Stimulated activated CD4-positive, alpha-beta T cell treated with anti-CD3 and anti-CD28 coated beads, Interleukin-1b, Interleukin-23, amount 100 ng/mL, for 4 hours (primary cell): ENCODE measurements at places on chromosomes 7 and 10.

GRCh38 chr7:16585540-16585939 is 58.9 kb downstream of the LRRC72 start:
- DNase-seq = no peak

DNA sequence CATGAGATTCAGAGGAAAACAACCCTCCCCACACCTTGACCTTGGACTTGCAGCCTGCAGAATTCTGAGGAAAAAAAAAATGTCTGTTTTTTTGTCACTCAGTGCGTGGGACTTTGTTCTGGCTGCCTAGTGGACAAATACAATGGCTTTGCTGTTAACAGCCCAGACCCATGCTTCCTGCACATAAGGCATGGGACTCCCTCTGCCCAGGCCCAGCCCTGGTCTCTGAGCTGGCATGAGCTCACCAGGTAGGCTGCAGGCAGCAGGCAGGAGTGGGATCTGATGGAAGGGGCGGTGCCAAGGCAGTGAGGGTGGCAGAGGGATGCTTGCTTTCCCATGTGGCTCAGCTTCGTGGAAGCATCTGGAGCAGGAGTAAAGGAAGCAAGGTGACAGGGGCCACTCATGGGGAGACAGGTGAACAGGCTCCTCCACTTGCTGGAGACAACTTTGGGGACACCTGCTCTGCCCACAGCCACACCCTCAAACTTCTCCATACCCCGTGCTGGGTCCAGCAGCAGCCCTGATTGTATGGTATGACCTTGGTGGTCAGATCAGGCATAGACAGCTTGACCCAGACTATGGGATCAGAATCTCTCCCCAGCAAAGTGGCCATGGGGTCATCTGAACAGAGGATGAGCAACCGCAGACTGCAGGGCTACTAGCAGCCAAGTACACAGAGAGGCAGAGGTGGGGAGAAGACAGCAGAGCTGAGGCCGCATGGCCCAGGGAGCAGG is 27.0 kb downstream of the ANXA8 start:
- DNase-seq = no peak

- DNase-seq = no peak
Observed at GRCh38 chr7:134613623-134614347, 32.9 kb upstream of the BPGM start.

DNA sequence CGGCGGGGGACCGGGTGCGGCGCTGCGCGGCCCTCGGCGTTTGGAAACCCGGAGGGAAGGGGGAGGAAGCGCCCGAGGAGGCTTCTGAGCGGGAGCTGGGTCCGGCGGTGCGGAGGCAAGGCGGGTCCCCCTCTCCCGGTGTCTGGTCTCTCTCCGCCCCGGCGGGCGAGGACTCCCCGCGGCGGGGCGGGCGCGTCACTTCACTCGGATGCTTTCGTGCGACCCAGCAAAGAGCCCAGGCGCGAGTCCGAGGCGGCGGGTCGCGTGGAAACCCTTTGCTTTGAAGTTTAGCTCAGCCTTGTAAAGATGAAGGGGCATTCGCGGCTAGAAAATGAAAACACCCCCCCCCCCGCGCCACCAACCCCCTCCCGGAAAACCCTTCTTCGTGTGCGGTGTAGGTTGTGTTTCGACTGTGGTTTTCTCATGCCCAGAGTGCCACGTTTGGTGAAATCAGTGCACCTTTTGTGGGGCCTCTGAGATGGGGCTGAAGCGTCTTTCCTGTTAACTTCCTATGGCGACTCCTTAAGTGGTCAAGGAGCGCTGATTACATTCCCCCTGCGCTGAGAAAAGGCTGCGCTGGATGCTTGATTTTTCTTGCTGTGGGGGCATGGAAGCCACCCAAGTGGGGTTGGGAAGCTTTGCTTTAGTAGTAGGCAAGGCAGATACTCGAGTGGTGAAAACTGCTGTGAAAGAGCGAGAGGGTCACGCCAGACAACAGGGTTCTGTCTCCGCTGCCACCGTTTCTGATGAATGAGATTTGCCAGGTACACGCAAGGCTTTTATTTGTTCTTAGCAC is 876 bp downstream of the GNAI1 start:
- DNase-seq = peak; percentile 7

GRCh38 chr10:59878289-59878688 is 28.1 kb downstream of the CCDC6 start:
- DNase-seq = no peak

DNA sequence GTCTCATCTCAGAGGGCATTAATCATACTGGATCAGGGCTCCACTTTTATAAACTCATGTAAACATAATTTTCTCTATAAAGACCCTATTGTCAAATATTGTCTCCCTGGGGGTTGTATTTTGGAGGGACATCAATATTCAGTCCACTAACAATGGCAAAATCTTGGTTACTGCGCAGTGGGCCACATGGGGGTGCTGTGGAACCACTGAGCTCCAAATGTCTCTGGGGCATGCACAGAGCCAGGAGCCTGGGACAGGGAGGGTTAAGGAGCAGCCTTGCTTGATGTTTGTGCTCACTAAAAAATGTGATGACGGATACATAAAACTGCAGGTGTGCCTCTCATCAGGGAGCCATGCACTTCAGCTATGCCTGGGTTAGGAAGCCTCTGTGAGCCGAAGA is 62.1 kb upstream of the PRSS58 start:
- DNase-seq = peak; percentile 24
